Stimulated activated CD8-positive, alpha-beta memory T cell treated with anti-CD3 and anti-CD28 coated beads, Interleukin-4, amount 100 ng/mL, for 4 hours (primary cell): ENCODE measurements at places on chromosomes 5 and 9.

GRCh38 chr9:137294091-137294680, 7.9 kb downstream of the NRARP start:
- no peak for DNase-seq

DNA sequence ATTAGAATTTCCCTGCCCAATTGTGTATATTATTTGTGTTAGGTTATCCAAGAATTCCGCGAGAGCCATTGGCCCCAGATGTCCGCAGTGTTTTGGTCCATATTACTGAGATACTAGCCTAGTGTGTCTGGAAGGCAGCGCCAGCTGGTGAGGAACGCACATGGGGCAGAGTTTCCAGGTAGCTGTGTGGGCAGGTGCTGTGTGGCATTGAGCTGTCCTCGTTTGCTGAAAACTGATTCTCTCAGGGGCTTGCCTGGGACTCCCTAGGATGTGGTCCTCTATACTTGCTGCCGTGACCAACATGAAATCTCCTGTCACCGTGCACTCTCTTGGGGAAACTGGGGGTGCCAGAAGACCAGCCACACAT, 288.7 kb downstream of the FANCC start:
- DNase-seq = no peak

DNA sequence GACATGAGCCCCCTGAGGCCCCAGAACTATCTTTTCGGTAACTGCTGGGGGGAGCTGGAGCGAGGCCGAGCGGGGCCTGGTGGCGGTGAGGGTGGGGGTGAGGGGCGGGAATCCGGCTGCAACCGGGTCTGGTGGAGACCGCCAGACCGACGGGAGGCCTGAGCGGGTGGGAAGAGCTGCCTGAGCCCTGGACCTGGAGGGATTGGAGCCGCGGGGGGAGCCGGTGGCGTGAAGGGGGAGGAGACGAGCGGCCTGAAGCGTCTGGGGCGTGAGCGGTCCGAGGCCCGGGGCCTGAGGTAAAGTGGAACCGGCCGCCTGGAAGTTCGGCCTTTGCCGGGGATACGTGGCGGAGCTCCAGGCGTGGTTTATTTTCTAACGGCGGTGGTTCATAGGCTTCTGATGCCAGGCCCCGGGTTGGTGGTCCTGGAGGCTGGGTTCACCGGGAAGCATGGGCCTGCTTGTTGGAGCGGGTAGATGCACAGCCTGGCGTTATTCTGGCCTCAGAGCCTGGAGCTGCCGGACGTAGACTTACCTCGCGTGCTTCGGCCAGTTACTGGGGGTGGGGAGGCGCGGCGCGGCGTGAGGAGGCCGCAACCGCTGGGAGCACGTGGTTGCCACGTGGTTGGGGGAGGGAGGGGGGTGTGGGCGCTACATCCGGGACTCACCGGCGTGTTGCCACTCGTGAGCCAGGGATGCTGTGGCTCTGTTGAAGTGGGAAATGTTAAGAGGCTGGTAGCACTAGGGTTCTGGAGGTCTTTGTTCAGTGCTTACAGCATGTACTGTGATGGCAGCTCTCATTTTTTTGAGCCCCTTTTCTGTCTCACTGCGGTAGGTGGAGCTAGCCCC, 544 bp downstream of the NPM1 start:
- DNase-seq = peak; percentile 73

DNA sequence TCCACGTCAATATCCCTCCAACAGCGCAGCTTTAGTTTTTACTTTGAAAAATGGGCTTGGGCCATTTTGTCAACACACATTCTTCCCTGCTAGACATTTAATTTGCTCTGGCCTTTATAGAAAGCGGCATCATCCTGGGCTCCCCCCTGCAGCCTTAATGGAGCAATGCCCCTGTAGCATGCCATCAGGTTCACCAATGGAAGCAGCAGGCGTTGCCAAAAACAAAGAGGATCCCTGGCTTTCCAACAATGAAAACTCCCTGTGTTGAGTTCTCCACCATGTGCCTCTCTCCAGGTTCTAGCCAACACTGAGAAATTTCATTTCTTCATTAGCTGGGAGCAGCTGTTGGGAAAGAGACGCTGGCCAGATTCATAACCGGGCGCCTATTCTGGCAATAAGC, 139.5 kb downstream of the ZNF622 start:
- no peak for DNase-seq

DNA sequence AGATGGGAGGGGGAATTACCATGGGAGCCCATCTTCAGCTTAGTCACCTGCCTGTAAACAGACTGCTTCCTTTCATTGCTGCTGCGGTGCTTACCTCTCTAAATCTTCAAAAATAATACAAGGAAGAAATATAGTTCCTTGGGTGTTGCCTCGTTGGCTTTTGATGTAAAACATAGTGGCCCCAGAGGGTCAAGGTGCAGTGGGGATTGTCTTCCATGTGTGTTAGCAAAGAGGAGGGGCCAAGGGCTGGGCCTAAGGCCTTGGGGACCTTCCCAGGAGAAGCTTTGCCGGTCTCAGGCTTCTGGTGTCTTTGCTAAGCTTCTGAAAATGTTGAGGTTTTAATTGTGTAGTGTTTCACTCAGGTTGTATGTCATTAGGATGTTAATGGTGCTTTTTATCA, 90.0 kb downstream of the PDE8B start:
- no peak for DNase-seq
